Activated naive CD4-positive, alpha-beta T cell treated with anti-CD3 and anti-CD28 coated beads for 36 hours (primary cell): ENCODE measurements at places on chromosomes 4 and X.

- H3K36me3 ChIP-seq, result no peaks in the 10 kb centered on the region
- H3K27ac ChIP-seq, result no peak overlapping the region
- H3K4me1 ChIP-seq, result no peaks in the 10 kb centered on the region
- H3K27me3 ChIP-seq, result peaks cover 2% of the 10 kb centered on the region
Measured at GRCh38 chrX:17605676-17606075, 131.6 kb upstream of the SCML1 start.

DNA sequence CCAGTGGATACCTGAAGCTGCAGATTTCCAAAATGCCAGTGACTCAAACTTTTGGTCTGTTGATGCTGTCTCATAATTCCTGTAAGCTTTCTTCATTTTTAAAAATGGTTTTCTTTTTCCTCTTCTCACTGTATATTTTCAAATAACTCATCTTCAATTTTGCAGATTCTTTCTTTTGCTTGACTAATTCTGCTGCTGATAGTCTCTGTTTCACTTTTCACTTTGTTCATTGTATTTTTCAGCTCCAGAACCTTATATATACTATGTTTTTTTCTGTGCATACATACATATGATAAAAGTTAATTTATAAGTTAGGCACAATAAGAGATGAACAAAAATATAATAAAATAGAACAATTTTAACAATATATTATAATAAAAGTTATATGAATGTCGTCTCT, 237.7 kb upstream of the GPRIN3 start:
- no peak overlapping the region for H3K27ac ChIP-seq
- peaks cover 8% of the 10 kb centered on the region for H3K27me3 ChIP-seq
- peaks cover 1% of the 10 kb centered on the region for H3K36me3 ChIP-seq
- H3K4me1 ChIP-seq, result no peaks in the 10 kb centered on the region

DNA sequence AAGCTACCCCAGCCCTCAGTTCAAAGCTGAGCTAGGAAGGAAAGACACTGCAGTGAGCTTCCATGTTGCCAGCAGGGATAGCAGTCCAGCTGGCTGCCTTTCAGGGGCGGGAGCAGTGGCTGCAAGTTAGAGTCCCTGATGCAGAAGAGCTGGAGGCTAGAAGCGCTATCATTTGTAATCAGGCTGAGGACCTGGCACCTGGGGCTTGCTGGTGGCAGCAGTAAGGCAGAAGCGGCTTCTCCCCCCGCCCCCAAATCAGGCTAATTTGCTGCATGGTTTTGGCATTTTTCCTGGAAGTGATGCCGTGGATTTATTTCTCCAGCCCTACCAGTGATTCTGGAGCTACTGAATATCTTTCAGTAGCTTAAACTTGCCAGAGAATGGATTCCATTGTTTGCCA, 203.3 kb downstream of the CLCN4 start:
- no peaks in the 10 kb centered on the region for H3K36me3 ChIP-seq
- H3K4me3 ChIP-seq, result no peak overlapping the region
- H3K27me3 ChIP-seq, result no peaks in the 10 kb centered on the region
- no peaks in the 10 kb centered on the region for H3K4me1 ChIP-seq
- DNase-seq, result no peak

DNA sequence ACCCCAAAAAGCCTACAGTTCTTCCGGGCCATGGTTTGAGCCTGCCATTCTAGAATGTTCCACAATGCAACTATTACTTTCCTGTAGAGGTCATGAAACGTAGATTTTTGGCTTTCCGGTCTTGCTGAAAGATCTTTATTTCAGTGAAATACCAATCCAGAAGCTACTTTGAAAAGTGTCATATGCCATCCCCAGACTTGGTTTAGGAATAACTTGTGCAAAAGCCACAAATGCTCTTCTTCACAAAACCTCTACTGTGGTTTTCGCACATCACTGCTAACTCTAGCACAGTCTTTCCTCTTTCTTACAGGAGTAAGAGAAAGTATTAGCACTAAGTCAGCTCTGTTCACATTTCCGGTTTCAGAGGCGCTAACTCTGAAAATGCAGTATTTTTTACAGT, 12.7 kb upstream of the CD40LG start:
- H3K4me1 ChIP-seq, result peaks cover 86% of the 10 kb centered on the region
- peak overlapping the region; percentile 93 for H3K27ac ChIP-seq
- DNase-seq, result peak; percentile 44
- H3K4me3 ChIP-seq, result peak overlapping the region; percentile 62

GRCh38 chr4:181796502-181796901, 446.7 kb upstream of the TENM3 start:
- no peak overlapping the region for H3K27ac ChIP-seq
- no peak overlapping the region for H3K4me3 ChIP-seq
- no peak for DNase-seq
- no peaks in the 10 kb centered on the region for H3K27me3 ChIP-seq
- no peaks in the 10 kb centered on the region for H3K4me1 ChIP-seq
- H3K36me3 ChIP-seq, result no peaks in the 10 kb centered on the region

GRCh38 chr4:11455201-11455835, 26.6 kb upstream of the HS3ST1 start:
- H3K4me3 ChIP-seq, result no peak overlapping the region
- no peaks in the 10 kb centered on the region for H3K36me3 ChIP-seq
- H3K27ac ChIP-seq, result no peak overlapping the region
- H3K27me3 ChIP-seq, result no peaks in the 10 kb centered on the region

DNA sequence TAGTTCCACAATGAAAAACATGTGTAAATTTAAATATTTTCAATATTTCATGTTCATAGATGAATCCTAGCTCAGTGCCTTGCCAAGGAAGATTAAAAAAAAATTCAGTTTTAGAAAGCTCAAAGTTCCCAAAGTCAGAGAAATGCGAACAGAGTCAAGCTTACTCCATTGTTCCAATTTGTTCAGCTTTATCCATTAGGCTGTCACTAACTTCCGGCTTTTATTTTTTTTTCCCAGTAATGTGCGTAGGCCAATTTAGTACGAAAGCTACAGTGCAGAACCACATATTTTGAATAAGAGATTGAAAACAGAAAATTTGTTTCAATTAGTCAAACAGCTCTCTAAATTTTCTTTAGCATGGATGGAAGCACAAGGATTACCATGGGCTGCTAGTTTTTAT, 23.1 kb upstream of the KLHL2 start:
- H3K27me3 ChIP-seq, result peaks cover 6% of the 10 kb centered on the region
- H3K36me3 ChIP-seq, result no peaks in the 10 kb centered on the region
- H3K4me1 ChIP-seq, result no peaks in the 10 kb centered on the region
- no peak for DNase-seq

DNA sequence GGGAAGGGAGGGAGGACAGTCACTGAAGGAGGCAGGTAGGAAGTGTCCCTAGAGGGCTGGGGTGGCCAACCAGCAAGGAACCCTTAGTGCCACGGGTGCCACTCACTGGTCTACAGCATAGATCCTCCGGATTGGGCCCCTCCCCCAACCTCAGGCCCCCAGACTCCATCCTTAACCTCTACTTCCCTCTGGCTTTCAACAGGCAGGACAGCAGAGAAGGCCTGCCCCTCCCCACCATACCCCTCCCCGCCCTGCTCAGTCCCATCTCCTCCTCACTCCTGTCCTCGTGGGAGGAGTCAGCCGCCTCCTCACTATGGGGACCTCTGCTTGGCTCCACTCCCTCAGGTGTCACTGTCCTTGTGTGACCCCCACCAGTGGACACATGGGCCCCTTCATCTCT, 77.7 kb upstream of the PSAPL1 start:
- no peaks in the 10 kb centered on the region for H3K36me3 ChIP-seq
- H3K4me1 ChIP-seq, result no peaks in the 10 kb centered on the region
- DNase-seq, result no peak
- no peak overlapping the region for H3K4me3 ChIP-seq

DNA sequence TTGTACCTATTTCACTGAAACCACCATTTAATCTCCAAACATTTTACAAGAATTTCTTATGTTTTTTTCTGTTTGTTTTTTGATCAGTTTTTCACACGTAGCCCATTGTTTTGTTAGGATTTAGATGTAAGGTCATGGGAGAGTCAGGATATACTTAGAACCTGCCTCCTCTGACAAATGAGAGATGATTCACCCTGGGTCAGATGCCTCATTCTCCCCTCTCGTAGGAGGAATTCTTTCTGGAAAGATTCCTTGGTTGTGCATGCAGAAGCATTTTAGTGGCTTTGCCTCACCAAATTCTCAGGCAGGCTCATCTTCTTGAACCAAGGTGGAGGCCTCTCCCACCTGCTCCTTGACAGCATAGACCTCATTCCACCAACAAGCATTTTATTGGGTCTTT, 599.3 kb downstream of the SPRY1 start:
- no peak overlapping the region for H3K4me3 ChIP-seq
- H3K27me3 ChIP-seq, result no peaks in the 10 kb centered on the region
- H3K36me3 ChIP-seq, result no peaks in the 10 kb centered on the region
- H3K27ac ChIP-seq, result no peak overlapping the region
- no peak for DNase-seq
- no peaks in the 10 kb centered on the region for H3K4me1 ChIP-seq

GRCh38 chr4:129604632-129605255, 508.8 kb downstream of the C4orf33 start:
- H3K27ac ChIP-seq, result no peak overlapping the region
- H3K27me3 ChIP-seq, result no peaks in the 10 kb centered on the region
- no peaks in the 10 kb centered on the region for H3K36me3 ChIP-seq
- H3K4me1 ChIP-seq, result no peaks in the 10 kb centered on the region
- H3K4me3 ChIP-seq, result no peak overlapping the region
